Skin of body (tissue), 3 donors: ENCODE measurements at places on chromosomes 1 and 21.

DNA sequence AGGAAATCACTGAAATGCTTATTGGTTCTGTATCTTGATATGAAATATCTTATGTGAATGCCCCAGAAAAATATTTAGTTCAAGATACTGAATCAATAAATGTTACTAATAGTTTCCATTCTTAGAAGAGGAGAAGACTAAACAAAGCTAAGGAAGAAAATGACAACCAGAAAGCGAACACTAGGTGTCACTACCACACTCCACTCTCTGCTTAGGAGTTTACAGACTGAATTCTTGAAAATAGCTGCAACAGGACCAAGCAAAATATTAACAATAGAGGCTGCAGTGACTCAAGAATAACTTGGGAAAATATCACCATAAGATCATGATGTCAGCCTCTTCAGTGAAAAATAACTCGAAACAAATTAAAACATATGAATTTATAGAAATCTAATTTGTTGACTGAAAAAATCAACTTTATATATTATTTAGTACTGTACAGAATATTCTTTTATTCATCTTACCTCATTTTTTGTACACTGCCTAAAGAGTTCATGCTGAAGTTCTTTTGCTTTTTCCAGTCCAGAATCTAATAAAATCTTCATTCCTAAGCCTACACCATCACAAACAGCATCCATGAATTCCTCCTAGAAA is 61.6 kb downstream of the KIF14 start:
- DNase-seq = peak; percentile 17

- DNase-seq = no peak
Observed at GRCh38 chr1:185774394-185774793, 40.2 kb downstream of the HMCN1 start.

DNA sequence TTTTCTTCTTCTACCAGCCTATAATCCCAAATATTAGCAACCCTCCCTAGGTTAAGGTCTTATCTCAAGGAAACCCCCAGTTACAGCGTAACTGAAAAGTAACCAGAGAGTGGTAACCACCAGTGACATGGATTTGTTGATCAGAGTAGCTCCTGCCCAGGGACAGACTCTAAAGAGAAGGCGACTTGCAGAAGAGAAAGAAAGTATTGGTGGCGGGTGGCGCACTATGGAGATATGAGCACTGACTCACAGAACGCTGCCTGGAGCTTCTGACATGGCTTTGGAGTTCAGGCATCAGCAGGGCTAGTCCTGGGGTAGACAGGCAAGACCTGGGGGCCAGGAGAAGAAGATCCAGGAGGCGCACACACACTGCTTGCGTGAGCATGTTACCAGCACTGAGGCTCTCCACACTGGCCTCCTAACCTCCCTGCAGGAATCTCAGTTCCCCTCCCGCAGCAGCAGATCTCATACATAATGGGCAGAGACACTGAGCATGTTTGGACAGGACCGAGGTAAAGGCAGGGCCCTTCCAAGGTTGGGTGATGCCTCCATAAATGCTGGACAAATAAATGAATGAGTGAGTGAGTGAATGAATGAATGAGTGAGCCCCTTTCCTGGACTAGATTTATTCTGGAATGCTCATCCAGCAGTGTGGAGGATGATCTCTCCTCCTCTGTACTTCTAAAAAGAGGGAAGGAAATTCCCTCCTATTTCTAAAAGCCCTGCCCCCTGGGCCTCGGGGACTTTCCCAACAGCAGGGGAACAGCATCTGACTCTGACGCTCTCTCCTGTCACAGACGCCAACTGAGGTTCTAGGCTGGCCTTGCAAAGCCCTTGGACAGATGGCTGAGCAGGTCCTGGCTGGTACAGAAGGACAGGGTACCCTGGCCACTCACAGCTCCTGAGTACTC is 175.5 kb downstream of the CLIC6 start:
- DNase-seq = no peak

GRCh38 chr1:58786184-58786926 is 2.5 kb upstream of the JUN start:
- peak; percentile 77 for DNase-seq

DNA sequence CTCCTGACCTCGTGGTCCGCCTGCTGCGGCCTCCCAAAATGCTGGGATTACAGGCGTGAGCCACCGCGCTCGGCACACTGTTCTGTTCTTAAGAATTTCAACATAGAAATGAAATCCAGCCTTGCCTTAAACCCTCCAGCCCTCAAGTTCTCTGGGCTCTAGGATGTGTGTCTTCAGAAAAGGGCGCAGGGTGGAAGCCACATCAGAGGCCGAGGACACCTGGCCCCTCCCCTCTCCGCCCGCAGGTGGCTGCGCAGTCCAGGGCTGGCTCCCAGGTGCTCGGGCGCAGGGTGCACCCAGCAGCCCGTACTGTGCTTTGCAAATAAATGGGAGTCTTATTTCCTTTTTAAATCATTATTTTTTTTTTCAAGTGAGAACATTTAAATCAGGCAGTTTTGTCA is 2.0 kb upstream of the C1orf174 start:
- no peak for DNase-seq
